ENCODE measurements at places on chromosomes 3 and 15.

DNA sequence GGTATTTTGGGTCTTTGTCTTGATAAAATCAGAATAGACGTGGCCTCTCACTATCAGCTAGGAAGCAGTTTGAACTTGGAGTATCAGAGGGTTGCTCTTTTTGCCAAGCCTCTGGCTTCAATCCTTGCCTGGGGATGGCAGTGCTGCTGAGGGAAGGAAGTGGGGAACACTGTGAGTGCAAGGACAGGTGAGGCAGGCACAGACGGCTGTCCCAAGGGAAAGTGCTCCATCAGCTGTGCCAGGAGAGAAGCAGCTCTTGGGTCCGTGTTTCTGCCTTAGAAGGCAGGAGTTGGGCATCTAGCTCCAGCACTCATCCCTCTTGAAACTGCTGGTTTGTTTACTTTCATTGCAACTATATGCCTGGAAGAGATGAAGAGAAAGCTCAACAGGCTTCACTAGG is 33.2 kb downstream of the PML start:
- DNase-seq, result no peak

DNA sequence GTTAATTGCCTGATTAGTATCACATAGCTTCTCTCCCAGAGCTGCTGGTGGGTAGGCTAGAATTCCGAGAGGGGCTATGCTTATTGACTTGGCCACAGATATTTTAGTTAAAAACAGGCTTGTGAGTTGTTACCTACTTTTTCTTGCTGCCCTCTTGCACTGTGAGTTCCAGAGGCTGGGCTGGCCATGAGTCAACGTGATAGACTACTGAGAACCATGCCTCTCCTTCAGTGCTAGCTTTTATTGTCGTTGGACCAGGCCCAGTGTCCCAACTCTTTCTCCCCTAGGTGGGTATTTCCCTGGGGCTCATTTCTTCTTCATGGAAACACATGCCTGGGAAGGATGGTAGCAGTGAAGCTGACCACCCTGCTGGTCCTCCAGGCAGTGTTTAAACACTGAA is 20.4 kb upstream of the PCOLCE2 start:
- no peak for DNase-seq

DNA sequence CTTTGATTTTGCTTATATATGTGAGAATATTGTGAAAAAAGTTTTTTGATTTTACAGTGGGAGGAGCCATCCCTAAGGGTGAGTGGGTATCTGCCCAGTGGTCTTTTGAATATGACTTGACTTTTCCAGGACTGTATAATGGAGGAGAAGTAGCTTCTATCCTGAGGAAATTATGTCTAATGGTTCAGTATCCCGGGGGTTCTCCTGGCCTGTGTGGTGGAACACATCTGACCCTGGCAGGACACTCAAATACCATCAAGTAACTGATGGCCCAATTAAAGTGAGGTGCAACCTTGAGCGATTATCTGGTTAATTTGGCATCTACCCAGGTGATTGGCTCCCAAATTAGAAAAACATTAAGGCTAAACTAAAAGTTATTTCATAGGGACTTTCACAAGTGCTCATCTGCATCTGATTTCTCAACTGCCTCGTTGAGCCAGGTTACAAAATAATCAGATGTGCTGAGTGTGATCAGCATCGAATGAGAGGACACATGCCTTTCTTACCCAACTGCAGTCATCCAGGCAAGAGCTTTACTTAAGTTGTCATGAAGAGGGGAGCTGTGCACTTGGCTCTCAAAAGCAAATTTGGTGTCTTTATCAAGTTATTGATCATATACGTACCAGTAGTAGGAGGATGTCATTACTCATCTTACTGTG is 201.4 kb downstream of the IL5RA start:
- no peak for DNase-seq

GRCh38 chr15:82062479-82063454 is 16.9 kb upstream of the MEX3B start:
- DNase-seq, result no peak

- DNase-seq, result no peak
Measured at GRCh38 chr15:67108122-67108961, 42.9 kb downstream of the SMAD3 start.

- peak; percentile 65 for DNase-seq
Measured at GRCh38 chr3:195802795-195803194, 8.9 kb downstream of the MUC4 start.

GRCh38 chr15:63381301-63382204 is at the start of gene CA12:
Gene CA12, minus strand, starts transcription at chr15:63381846. Its CDS starts 126 bp downstream, at chr15:63381720.
- DNase-seq, result peak; percentile 48

- peak; percentile 90 for DNase-seq
Measured at GRCh38 chr3:40690749-40691451, 166.1 kb downstream of the ZNF621 start.

DNA sequence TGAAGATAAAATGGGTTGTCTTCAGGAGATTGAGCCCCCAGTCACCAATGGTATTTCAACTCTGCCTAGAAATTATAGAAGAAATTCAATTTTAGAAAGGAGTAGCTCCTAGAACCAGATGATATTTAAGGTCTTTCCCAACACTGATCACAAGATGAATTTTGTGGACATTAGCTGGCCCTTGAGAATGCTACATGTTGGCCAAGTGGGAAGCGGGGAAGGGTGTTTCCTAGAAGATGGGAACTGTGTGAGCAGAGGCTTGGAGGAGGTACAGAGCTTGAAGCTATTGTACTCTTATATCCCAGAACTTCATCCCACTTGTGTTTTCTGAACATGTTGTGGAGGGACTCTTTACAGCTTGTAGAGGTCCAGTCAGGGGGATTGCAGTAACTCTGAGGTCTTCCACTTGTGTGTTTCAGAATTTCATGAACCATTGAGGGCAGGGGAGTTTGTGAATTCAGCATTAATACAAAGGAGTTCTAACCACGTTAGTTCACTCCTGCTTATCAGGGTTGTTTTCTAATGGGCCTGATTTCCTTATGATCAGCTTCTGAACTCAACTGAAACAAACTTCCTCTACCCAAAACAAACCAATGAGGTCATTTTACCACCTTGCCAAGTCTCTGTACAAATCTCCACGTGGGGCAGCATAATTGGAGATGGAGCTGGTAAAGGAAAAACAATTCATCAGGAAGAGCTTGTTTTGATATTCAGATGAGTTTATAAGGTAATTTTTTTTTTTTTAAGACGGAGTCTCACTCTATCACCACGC is 152.6 kb upstream of the TPM1 start:
- no peak for DNase-seq

DNA sequence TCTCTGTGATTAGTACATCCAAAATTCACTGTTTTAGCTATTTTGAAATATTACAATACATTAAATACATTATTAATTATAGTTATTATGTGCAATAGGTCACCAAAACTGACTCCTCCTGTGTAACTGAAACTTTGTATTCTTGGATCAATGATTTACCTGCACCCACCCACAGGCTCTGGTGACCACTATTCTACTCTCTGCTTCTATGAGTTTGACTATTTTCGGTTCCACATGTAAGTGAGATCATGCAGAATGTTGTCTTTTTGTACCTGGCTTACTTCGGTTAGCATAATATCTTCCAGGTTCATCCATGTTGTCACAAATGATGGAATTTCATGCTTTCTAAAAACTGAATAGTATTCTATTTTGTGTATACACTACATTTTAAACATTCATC is 43.8 kb downstream of the SLC2A2 start:
- no peak for DNase-seq

DNA sequence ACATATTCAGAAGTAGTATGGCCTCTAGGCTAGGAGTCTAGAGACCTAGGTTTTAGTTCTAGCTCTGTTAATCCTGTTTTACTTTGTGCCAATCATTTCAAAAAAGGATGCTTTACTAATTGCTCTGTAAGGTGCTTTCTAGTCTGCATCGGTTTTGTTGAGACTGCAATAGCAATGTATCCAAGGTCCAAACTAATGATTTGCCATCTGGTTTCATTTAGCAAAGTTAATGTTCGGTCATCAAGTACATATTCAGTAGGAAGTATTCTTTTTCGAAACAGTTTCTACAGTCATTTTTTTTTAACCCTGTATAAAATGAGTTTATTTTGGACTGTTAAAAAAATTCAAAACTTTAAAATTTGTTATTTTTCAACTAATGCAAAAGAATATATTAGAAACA is 2.0 kb upstream of the GALK2 start:
- no peak for DNase-seq

All from femur (tissue), 1 donor.